Ammon's horn (tissue), 1 donor: ENCODE measurements at places on chromosomes 7 and 10.
A peak's percentile ranks its signal among the peaks of the same experiment; 100 is the strongest.

DNA sequence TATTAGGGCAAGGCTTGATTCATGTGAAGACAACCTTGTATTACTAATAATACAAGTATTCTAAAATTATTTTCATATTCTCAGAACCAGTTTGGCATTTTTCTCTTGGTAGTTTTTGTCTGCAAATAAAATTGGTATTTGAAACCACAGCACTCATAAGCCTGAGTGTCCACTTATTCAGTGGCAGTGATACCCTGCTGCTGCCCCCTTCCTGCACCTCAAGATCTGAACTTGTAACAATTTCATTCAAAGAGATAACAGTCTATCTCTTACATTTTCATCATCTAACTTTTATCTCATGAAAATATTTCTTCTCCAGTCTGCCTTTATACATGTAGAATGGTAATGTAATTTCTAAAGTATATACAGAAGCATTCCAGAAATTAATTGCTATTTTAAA lies 9.3 kb downstream of the TFAM start:
- no peak for DNase-seq

- no peak for DNase-seq
Measured at GRCh38 chr10:24462889-24463552, 254.1 kb downstream of the KIAA1217 start.

DNA sequence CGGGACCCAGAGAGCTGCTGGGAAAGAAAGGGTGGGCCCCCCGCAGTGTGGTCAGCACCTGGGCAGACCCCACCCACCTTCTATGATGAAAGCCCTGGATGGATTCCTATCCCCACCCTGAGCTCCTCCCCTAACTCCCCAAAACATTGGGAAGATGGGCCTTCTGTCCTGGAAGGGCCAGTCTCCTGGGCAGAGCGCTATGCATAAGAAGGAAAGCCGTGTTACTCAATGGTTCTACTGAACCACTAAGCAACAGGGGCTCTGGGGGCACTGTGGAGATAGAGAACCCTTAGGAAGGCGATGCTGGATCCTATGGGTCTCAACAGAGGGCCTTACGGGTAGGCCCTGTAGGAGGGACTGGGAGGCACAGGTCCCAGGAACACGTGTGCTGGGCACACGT lies 30.7 kb upstream of the INSIG1 start:
- DNase-seq: no peak

DNA sequence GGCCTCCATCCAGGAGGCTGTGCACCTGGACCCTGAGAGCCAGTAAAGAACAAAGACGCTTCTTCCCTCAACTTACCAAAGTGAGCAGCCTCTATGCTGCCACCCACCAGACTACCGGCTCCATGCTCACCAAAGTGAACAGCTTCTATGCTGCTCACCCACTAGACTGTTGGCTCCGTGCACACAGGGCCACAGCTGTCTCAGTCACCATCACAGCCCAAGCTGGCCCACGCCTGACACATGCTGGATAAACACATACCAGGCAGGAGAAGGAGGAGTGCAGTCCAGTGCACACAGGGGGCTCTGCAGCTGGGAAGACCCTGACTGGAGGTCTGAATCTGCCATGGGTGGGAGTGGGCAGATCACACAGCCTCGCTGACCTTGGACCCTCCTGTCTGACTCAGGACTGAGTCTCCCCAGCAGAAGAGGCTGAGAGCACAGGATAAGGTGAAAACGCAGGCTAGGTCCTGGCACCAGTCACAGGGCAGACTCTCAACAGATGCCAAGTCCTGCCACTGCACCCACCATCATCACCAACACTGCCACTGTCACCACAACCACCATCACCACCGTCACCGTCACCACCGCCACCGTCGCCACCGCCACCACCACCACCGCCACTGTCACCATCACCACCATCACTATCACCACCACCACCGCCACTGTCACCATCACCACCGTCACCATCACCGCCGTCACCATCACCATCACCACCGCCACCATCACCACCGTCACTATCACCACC lies 130.9 kb downstream of the MAD1L1 start:
- peak; percentile 65 for DNase-seq

DNA sequence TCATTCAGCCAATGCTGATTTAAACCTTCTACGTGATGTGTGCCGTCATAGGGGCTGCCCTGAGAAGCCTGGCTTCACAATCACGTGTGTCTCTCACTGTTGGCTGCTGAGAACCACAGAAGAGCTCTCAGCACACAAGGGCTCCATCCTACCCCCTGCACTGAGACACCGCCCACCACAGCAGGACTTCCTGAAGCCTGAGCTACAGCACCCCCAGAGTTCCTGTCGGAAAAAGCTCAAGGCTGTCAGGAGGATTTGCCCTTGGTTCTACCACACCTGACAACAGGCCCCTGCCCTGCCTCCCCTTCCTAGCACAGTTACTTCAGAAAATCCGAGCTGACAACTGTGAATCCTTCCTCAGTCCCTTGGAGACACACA lies 191.9 kb downstream of the MAD1L1 start:
- DNase-seq: no peak

GRCh38 chr10:70053218-70053840 lies 683 bp downstream of the MACROH2A2 start:
- no peak for DNase-seq

- DNase-seq: no peak
Measured at GRCh38 chr10:42911359-42911758, 128.8 kb downstream of the BMS1 start.

- peak; percentile 73 for DNase-seq
Measured at GRCh38 chr10:88990384-88991160, at the start of gene FAS. FAS (plus strand) TSS chr10:88990798; CDS start chr10:88990877, 79 bp downstream.

DNA sequence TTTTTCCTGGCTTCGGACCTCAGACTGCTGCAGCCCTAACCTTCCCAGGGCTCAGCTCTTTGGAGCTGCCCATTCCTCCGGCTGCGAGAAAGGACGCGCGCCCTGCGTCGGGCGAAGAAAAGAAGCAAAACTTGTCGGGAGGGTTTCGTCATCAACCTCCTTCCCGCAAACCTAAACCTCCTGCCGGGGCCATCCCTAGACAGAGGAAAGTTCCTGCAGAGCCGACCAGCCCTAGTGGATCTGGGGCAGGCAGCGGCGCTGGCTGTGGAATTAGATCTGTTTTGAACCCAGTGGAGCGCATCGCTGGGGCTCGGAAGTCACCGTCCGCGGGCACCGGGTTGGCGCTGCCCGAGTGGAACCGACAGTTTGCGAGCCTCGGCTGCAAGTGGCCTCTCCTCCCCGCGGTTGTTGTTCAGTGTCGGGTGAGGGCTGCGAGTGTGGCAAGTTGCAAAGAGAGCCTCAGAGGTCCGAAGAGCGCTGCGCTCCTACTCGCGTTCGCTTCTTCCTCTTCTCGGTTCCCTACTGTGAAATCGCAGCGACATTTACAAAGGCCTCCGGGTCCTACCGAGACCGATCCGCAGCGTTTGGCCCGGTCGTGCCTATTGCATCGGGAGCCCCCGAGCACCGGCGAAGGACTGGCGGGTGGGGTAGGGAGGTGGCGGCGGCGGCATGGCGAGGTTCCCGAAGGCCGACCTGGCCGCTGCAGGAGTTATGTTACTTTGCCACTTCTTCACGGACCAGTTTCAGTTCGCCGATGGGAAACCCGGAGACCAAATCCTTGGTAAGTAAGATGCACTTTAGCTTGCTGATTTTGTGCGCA lies at the start of gene PLXDC2:
Gene PLXDC2 (plus strand): TSS at position 22 of the 820 bp plus-strand sequence.
- DNase-seq: peak; percentile 72

GRCh38 chr10:96846395-96846794 lies 14.3 kb downstream of the LCOR start:
- no peak for DNase-seq

DNA sequence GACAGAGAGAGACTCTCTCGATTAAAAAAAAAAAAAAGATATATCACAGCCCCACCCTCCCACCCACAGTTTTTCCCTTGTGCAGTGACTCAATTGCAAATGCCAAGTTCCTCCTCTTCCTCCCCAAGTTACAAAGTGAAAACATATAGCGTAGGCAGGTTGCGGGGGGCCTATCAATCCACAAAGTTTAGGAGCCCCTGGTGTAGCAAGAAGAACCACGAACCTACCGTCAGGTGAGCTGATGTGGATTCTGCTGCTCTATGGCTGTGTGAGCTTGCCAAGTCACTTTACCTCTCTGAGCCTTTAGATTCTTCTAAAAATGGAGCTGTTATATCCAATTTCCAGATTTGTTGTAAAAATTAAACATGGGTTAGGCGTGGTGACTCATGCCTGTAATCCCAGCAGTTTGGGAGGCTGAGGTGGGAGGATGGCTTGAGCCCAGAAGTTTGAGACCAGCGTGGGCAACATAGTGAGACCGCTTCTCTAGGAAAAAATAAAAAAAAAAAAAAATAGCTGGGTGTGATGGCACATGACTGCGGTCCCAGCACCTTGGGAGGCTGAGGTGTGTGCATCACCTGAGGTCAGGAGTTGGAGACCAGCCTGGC lies 8.2 kb upstream of the RHBDD2 start:
- no peak for DNase-seq

DNA sequence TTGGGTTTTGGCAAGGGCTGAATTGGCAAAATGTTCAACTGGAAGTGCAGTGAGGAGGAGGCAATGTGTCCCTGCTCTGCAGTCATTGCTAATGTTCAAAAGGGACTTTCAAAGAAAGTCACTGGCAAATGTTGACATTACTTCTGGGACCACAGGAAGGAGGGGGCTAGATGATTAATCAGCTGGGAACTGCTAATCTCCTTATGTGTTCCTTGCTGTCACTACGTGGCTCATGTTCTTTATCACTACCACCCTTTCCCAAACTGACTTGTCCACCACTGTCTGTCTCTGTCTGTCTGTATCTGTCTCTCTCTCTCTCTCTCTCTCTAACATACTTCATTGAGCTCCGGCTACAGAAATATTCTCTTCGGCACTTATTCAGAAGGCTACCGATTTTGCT lies 86.9 kb upstream of the MTPN start:
- no peak for DNase-seq

DNA sequence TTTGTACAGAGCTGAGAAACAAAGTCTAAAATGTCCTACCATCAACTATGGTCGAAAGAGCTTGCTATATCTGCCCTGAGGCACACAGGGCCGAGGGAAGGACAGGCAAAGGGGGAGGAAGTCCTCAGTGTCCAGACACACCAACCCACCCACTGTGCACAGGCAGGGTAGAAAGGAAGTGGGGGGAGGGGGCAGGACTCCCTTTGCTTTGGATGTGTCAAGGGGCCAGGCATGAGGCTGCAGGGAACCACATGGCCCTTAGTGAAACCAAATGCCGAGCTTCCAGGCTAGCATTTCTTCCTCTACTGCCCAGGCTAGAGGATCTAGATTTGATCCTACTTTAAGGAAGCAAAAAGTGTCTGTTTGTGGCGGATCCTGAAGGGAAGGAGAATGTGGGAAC lies 28.6 kb downstream of the KCNH2 start:
- no peak for DNase-seq

- DNase-seq: no peak
Measured at GRCh38 chr10:118002581-118002980, 44.2 kb downstream of the RAB11FIP2 start.

- no peak for DNase-seq
Measured at GRCh38 chr10:131733596-131733995, 167.2 kb upstream of the PPP2R2D start.

DNA sequence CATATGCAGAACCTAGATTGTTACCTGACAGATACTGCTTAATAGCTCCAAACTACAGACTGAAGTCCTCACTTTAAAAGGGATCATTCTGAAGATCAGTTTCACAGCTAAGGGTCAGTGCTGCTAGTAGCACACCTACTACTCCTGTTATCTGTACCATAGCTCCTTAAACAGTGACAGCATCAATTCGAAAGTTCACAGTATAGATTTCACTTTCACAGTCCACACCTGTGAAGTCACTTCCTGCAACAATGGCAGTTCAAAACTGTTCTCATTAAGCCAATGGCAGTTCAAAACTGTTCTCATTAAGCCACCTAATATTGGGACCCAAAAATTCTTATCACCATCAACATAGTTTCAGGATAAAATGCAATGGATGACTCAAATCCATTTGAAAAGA lies 10.7 kb upstream of the FHIP2A start:
- DNase-seq: no peak

DNA sequence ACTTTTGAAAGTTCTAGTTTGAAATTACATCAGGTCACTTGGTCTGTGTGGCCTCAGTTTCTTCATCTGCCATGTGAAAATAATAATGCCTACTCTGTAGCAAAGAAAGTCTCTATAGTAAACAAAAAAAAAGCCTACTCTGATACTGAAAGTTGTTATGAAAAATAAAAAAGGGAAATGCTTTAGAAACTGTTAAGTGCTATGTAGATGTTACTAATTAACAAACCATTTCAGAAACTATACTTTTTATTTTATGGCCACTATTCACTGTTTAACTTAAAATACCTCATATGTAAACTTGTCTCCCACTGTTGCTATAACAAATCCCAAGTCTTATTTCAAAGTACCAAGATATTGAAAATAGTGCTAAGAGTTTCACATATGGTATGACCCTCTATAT lies 50.6 kb downstream of the CFTR start:
- no peak for DNase-seq

GRCh38 chr7:2157473-2158279 lies 75.1 kb downstream of the MAD1L1 start:
- peak; percentile 91 for DNase-seq

GRCh38 chr7:116588225-116588624 lies 63.4 kb downstream of the CAV1 start:
- DNase-seq: peak; percentile 17

DNA sequence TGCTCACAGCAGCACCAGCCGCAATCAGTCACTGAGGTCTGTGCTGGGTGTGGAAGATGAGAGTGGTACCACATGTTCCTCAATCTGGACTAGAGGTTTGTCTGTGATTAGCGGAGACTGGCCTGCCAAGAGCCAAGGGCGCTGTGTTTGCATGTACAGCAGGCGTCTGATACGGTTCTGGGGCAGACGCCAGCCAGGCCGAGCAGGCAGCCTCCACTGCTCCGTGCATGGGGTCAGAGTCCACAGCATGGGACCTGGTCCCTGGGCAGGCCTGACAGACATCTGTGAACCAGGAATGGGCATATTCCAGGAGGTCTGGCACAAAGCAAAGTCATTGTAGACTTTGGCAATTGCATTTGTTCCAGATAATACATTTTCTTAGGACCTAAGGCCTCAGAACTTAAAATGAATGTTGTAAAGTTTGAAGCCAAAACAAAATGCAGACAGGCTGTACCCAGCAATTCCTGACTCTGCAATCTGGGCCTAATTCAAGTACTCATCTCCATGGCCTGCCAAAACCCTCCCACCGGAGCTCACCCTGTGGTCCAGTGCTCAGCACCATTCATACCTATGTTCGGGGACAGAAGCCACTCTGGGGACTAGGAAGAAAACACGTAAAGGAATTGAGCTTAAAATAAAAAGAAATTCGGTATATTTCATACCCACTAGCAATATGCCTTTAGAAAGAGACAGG lies 50.0 kb upstream of the FAM20C start:
- DNase-seq: peak; percentile 58

- no peak for DNase-seq
Measured at GRCh38 chr7:96837593-96837992, 127.9 kb upstream of the SEM1 start.

GRCh38 chr10:9311702-9312499 lies 1257.4 kb downstream of the GATA3 start:
- DNase-seq: no peak

GRCh38 chr10:86673216-86673826 lies 5.0 kb downstream of the LDB3 start:
- no peak for DNase-seq

GRCh38 chr10:14186245-14186644 lies 144.5 kb downstream of the FRMD4A start:
- DNase-seq: no peak
